Stimulated activated CD4-positive, alpha-beta T cell treated with anti-CD3 and anti-CD28 coated beads, Interleukin-1b, Interleukin-23, amount 100 ng/mL, for 24 hours (primary cell): ENCODE measurements at places on chromosomes 1 and 21.

GRCh38 chr1:151187205-151187604 lies 2.8 kb downstream of the VPS72 start:
- no peak for DNase-seq

GRCh38 chr1:175174309-175175102 lies 18.1 kb downstream of the KIAA0040 start:
- no peak for DNase-seq

GRCh38 chr21:33657124-33657820 lies 15.0 kb downstream of the ITSN1 start:
- DNase-seq = no peak

DNA sequence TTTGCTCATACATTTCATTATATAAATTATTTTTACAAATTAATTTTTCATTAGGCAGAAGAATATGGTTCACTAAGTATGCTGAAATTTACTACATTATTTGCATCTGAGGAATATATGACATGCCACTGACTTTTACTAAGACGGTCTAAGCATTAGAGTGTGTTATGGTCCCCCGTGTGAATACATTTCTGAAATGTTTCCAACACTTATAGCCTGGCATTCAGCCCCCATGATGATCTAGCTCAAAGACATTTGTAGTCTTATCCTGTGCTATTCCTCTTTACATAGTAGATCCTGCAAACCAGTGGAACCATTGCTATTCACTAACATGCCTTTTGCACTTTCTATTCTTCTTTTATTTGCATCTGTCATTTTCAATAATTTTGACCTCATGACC lies 1878.0 kb downstream of the MRPL39 start:
- no peak for DNase-seq

GRCh38 chr1:33876970-33877650 lies 13.2 kb downstream of the HMGB4 start:
- no peak for DNase-seq

DNA sequence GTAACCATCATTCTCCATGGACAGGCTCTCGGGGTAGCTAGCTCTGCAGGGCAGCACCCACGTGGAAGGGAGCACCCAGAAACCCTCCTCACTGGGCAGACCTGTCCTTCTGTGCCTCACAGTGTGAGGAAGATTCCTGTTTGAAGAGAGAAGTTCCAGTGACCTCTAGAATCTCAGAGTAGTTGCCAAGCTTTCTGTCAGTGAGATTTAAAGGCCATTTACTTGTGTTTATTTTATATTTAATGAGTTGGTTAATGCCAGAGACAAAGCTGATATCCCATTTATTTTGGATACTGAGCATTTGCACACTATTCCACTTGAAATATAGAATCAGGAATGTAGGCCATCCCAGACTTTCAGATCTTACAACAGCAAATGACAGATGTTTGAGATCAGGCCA lies 28.7 kb downstream of the MTARC1 start:
- DNase-seq = no peak

DNA sequence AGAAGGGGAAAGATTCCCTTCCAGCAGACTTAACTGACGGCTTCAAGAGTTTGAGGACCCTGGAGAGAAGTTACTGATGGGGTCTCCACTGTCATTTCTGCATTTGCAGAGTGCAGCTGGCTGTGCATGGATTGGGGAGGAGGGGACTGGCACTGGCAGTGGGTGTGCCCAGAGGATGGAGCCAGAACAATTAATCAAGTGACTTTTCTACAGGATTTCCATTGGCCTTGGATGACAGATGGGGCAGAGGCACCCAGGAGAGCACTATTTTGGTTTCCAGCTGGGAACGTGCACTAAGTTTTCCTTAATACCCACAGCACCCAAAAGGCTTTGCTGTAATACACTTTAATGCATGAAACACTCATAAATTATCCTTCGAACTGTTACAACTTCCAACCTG lies 1.3 kb downstream of the NGF start:
- no peak for DNase-seq
